ENCODE measurements at places on chromosomes 12 and 14. TPM values are rescaled to one million over a fixed set of nuclear protein-coding genes. Genes with fewer than 3 reads are reported as not detected.
A peak's percentile ranks its signal among the peaks of the same experiment; 100 is the strongest.

Gene FLVCR2
- 1.8 TPM for polyA plus RNA-seq

- H3K27me3 ChIP-seq, result no peaks in the 10 kb centered on the region
- no peaks in the 10 kb centered on the region for H3K36me3 ChIP-seq
- H3K4me1 ChIP-seq, result peaks cover 18% of the 10 kb centered on the region
- no peak overlapping the region for H3K27ac ChIP-seq
- no peak for DNase-seq
Observed at GRCh38 chr12:62754706-62755105, 180.2 kb downstream of the PPM1H start.

DNA sequence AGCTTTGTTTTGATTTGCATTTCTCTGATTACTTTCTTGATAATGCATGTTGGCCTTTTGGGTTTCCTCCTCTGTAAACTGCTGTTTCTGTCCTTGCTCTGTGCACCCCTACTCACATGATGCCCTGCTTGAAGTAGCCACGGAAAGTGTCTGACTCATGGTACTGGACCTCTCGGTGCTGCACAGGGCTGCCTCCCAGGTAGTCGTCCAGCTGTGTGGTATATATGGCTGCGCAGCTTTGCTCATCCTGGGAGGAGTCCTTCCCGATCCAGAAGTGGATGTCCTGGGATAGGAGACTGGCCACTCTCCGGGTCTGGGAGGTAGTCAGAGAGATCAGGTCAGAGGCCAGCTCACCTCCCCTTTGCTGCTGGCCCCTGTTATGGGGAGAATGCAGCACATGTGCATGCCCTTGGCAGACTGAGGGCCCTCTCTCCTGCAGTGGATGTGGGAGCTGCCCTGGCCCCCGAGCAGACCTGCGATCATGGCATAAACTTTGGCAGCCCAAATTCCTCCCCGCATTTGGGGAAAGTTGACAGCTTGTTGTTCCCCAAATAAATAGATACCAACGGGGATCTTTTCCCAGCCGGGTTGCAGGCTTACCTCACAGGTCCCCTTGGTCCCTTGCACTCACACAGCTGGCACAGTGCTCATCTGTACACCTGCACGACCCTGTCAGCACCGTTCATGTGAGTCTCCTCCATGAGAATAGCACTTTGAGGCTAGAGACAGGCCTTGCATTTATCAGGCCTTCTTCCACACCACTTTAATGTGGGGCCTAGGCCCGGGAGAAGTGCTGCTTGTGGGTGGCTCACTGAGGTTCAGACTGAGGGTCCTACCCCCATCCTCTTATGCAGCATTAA is 5.2 kb downstream of the AVIL start:
- no peak for DNase-seq
- no peak overlapping the region for H3K27ac ChIP-seq
- H3K36me3 ChIP-seq, result peaks cover 4% of the 10 kb centered on the region
- no peaks in the 10 kb centered on the region for H3K27me3 ChIP-seq

DNA sequence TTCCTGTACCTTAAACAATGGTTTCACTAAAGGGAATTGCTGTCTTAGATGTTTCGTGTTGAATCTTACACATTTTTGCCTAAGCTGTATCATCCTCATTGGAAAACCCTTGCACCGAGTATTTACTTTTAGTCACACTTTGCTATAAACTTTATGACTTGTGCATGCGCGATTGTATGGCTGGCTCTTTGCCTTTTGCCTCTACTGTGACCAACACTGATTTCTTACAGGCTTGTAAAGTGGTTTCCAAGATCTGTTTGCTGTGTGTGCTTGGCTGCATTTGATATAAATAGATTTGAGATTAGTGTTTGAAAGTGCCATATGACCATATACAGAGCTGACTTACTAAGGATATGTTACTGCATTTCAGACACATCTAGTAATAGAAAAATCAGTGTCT is 40.5 kb downstream of the RASSF3 start:
- H3K4me1 ChIP-seq, result peaks cover 9% of the 10 kb centered on the region
- H3K27ac ChIP-seq, result no peak overlapping the region
- peak; percentile 45 for DNase-seq
- H3K27me3 ChIP-seq, result no peaks in the 10 kb centered on the region

Gene SLC39A2
- not detected for polyA plus RNA-seq

GRCh38 chr12:254912-255311 is 7.7 kb downstream of the SLC6A13 start:
- H3K4me3 ChIP-seq, result no peak overlapping the region
- no peaks in the 10 kb centered on the region for H3K4me1 ChIP-seq
- no peak for DNase-seq
- peaks cover 5% of the 10 kb centered on the region for H3K27me3 ChIP-seq

DNA sequence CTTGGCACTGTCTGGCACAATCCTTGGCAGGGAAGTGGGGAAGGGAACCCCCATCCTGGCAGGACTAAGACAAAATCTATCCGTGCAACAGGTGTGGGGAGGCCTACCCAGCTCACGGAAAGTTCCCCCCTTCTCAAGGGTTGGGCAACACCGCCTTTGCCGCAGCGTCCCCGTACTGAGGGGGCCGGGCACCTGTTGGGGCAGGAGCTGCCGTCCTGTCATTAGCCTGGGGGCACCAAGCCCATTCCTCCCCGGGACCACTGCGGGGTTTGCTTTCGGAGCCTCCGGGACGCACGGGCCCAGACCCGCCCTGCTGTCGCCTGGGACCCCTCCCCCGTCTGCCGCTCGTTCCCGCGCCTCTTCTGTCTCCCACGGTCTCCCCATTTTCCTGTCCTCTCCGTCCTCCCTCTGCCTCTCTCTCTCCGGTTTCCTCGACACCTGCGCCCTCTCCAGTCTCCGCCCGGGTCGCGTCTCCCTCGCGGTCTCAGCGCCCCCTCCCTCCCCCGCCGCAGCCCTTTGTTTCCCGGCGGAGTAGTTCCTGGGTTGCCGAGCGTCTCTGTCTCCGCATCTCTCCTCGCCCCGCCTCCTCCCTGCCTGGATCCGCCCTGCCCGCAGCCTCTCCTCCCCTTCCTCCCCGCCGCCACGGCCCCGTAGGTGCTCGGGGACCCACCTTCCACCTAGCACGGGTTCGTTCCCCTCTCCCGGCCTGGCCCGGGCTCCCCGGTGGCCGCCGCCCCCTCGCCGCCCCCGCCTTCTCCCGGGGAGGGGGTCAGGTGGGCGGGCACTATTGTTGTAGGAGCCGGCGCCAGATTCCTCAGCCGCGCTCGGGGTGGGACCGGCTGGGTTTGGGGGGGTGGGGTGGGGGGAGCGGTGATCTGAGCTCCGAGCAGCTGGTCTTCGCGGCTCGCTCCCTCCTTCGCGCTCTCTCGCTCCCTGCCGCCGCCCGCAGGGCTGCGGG is at the start of gene CACNB3:
Gene CACNB3, plus strand, starts transcription at position 624 of the 958 bp plus-strand sequence. CDS start 434 bp downstream, outside the sequence.
- H3K4me3 ChIP-seq, result peak within 1 kb of the TSS; percentile 49
- H3K4me1 ChIP-seq, result peaks cover 20% of the 10 kb centered on the region
- H3K27ac ChIP-seq, result no peak within 1 kb of the TSS

DNA sequence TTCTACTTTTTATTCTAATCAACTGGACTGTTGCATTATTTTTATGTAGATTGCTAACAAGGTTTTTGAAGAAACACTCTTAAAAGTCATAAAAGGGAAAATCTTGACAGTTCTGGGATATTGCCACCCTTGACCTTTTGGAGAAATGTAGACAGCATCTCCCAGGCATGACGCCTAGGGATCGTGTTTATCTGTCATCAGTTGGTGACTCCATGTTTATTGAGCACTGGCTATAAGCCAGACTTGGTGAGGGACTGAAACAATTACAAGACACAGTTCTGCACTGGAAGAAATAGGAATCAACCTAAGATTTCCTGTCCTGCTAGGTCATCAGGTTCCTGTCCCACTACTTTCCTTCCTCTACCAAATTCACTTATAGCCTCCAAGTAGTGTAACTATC is 34.5 kb downstream of the HMGA2 start:
- H3K27ac ChIP-seq, result peak overlapping the region; percentile 43
- no peak overlapping the region for H3K4me3 ChIP-seq

- no peak overlapping the region for H3K27ac ChIP-seq
- H3K27me3 ChIP-seq, result no peaks in the 10 kb centered on the region
- H3K36me3 ChIP-seq, result peaks cover 13% of the 10 kb centered on the region
- DNase-seq, result peak; percentile 19
- no peak overlapping the region for H3K4me3 ChIP-seq
- no peaks in the 10 kb centered on the region for H3K4me1 ChIP-seq
Observed at GRCh38 chr14:67335781-67336180, 23.8 kb downstream of the ATP6V1D start.

Gene MFAP5
- polyA plus RNA-seq, result 0.29 TPM

GRCh38 chr12:50387972-50388478 is 8.4 kb downstream of the FAM186A start:
- no peaks in the 10 kb centered on the region for H3K36me3 ChIP-seq
- H3K4me1 ChIP-seq, result peaks cover 15% of the 10 kb centered on the region
- no peak overlapping the region for H3K27ac ChIP-seq
- no peak for DNase-seq
- H3K4me3 ChIP-seq, result no peak overlapping the region

Gene ALX1
- 3.5 TPM for polyA plus RNA-seq

DNA sequence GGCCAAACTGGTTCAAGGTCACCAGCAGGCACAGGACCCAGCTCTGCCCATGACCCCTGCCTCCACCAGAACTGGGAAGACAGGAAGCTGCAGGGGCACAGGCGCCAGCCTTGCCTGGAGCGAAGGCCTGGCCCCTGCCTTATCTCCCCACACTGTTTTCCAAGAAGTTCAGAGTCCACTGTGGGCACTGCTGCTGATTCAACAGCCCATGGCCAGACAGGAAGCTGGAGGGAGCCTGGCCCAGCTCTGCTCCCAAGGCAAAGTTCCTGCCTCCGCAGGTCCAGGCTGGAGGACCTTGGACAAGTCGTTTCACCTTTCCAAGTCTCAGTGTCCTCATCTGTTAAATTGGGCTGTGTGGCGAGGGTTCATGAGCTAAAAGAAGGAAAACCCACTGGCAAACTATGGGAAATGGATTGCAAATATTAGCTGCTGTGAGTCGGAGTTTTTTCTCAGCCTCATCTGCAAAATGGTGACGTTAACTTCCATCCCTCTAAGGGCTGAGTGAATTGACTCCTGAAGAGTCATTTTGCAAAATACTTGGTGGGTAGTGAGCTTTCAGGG is 1.2 kb downstream of the PHETA1 start:
- H3K4me1 ChIP-seq, result peaks cover 28% of the 10 kb centered on the region
- DNase-seq, result peak; percentile 67
- peak overlapping the region; percentile 94 for H3K4me3 ChIP-seq
- peaks cover 8% of the 10 kb centered on the region for H3K36me3 ChIP-seq
- peak overlapping the region; percentile 57 for H3K27ac ChIP-seq

GRCh38 chr14:38490273-38490672 is 234.4 kb upstream of the CLEC14A start:
- DNase-seq, result no peak
- H3K4me3 ChIP-seq, result no peak overlapping the region
- H3K27me3 ChIP-seq, result no peaks in the 10 kb centered on the region
- H3K27ac ChIP-seq, result no peak overlapping the region
- no peaks in the 10 kb centered on the region for H3K36me3 ChIP-seq
- H3K4me1 ChIP-seq, result no peaks in the 10 kb centered on the region

Gene SMIM41
- not detected for polyA plus RNA-seq

Gene ABCC9
- polyA plus RNA-seq, result not detected

Gene VPS37B
- polyA plus RNA-seq, result 43.5 TPM

Gene TMEM121
- polyA plus RNA-seq, result 13.1 TPM

GRCh38 chr14:21244544-21244943 is 24.7 kb downstream of the HNRNPC start:
- peaks cover 14% of the 10 kb centered on the region for H3K36me3 ChIP-seq
- H3K27me3 ChIP-seq, result no peaks in the 10 kb centered on the region
- H3K4me3 ChIP-seq, result no peak overlapping the region
- H3K27ac ChIP-seq, result no peak overlapping the region
- DNase-seq, result no peak

DNA sequence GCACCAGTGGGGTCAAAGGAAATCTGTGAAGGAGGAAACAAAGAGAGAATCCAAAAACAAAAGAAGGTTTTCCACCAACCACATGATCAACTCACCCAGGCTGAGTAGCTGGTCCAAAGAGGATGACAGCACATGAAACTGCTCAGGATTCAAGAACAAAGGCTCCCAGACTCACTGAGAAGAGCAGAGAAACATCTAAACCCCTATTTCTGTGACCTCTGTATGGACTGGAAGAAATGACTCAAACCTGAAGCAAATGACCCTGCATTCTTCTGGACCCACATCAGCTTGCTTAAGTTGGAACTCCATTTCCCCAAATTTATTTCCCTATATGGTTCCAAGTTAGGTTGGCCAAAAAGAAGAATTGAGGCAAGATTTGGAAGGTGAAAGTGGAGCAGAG is 26.3 kb downstream of the TC2N start:
- H3K4me3 ChIP-seq, result no peak overlapping the region
- peaks cover 22% of the 10 kb centered on the region for H3K27me3 ChIP-seq
- H3K4me1 ChIP-seq, result no peaks in the 10 kb centered on the region
- no peaks in the 10 kb centered on the region for H3K36me3 ChIP-seq
- no peak for DNase-seq

DNA sequence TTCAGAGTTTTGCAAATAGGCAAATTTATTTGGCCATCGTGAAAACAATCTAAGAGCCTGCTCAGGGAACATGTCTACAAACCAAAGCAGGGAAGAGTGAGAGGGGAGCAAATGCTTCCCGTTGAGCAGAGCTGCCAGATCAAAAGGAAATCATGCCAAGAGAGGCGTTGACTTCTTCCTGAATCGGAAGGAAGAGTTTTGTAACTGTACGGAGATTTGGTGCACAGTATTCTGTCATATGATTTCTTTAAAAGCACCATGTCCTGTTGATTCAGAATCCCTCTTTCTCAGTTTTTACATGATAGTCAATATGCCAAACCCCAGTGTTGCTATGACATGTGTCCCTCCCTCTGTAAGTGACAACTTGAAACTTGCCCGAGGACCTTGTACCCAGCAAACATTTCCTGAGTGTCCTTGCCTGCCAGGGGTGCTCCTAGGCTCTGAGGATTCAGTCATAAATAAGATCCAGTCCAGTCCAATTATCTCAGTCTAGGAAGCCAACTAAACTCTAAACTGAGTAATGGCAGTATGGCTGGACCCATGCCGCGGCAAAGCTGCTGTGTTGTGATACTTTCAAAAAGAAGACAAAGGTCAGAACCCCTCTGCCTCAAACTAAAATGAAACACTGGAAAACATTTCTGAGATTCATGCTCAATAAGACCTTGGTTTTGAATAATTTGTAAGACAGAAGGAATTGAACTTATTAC is 300.1 kb upstream of the FKBP4 start:
- no peak overlapping the region for H3K4me3 ChIP-seq
- no peak for DNase-seq
- H3K36me3 ChIP-seq, result no peaks in the 10 kb centered on the region
- H3K27me3 ChIP-seq, result no peaks in the 10 kb centered on the region
- no peak overlapping the region for H3K27ac ChIP-seq

Gene GZMH
- polyA plus RNA-seq, result not detected

Measured in endothelial cell of umbilical vein (primary cell).